ENCODE measurements at places on chromosomes 2 and 18. TPM values are rescaled to one million over a fixed set of nuclear protein-coding genes. Genes with fewer than 3 reads are reported as not detected.

GRCh38 chr2:105248316-105249070 lies 7.0 kb downstream of the GPR45 start:
- peaks cover 5% of the 10 kb centered on the region for H3K27me3 ChIP-seq
- DNase-seq = no peak

- H3K4me1 ChIP-seq = no peaks in the 10 kb centered on the region
- H3K4me3 ChIP-seq = no peak overlapping the region
- no peaks in the 10 kb centered on the region for H3K36me3 ChIP-seq
- no peak overlapping the region for H3K27ac ChIP-seq
- H3K27me3 ChIP-seq = no peaks in the 10 kb centered on the region
Observed at GRCh38 chr18:4758980-4759379, 303.9 kb upstream of the DLGAP1 start.

DNA sequence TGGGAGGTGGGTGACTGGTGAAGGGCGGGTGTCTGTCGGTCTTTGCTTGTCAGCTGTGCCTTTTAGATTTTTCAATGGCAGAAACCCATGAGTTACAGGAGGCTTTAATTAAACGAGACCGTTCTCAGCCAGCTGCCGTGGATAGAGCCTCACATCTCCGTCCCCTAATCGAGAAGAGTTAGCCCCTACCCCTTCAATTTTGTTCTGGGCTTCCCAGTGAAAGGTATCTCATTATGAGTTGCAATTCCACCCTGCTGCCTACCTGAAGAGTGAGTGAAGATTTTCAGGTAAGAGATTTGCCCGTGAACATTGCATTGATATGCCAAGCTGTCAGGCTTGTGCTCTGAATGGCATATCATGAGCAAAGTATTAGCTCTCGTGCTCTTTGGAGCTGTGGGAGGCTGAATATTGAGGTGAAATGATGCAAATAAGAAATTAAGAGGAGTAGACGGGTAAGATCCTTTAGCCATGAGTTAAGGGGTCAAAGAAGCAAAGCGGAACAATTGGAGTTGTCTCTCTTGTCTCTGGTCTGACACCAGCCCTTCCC lies 118.7 kb upstream of the MSTN start:
- no peaks in the 10 kb centered on the region for H3K4me1 ChIP-seq
- H3K36me3 ChIP-seq = no peaks in the 10 kb centered on the region
- H3K27ac ChIP-seq = no peak overlapping the region
- no peaks in the 10 kb centered on the region for H3K27me3 ChIP-seq

- H3K36me3 ChIP-seq = no peaks in the 10 kb centered on the region
- no peak overlapping the region for H3K4me3 ChIP-seq
- H3K4me1 ChIP-seq = no peaks in the 10 kb centered on the region
Observed at GRCh38 chr2:225512876-225513540, 113.5 kb downstream of the NYAP2 start.

DNA sequence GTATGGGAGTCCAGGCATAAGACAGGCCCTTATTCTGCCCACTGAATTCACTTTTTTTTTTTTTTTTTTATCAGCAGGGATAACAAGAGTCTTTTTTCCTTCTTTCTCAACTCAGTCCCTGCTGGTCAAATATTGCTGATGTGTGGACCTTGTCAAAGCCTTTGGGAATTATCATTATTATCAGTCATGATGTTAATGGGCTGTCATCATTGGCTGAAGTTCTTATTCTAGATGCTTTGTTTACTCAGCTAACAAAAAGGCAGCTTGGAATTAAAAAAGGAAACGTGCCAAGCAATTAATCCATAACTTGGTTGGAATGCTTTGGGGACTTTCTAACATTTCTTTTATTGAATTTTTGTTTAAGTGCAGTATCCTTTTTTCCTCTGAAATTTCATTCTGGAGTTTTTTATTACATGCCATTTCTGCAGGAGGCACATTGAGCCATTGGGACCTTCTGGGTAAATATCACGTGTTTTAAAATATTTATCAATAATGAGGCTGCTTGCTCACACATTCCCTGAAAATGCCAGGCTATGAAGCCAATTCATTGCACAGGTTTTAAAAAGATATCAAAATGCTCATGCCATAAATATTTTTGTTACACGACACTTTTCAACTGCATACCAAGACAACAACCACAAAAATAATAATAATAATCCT lies 246.3 kb downstream of the TXNL1 start:
- H3K4me1 ChIP-seq = no peaks in the 10 kb centered on the region
- no peak for DNase-seq
- H3K27ac ChIP-seq = no peak overlapping the region
- no peak overlapping the region for H3K4me3 ChIP-seq

- H3K27me3 ChIP-seq = no peaks in the 10 kb centered on the region
- no peaks in the 10 kb centered on the region for H3K36me3 ChIP-seq
- DNase-seq = no peak
- H3K27ac ChIP-seq = no peak overlapping the region
Observed at GRCh38 chr2:79716266-79716665, 203.4 kb downstream of the CTNNA2 start.

DNA sequence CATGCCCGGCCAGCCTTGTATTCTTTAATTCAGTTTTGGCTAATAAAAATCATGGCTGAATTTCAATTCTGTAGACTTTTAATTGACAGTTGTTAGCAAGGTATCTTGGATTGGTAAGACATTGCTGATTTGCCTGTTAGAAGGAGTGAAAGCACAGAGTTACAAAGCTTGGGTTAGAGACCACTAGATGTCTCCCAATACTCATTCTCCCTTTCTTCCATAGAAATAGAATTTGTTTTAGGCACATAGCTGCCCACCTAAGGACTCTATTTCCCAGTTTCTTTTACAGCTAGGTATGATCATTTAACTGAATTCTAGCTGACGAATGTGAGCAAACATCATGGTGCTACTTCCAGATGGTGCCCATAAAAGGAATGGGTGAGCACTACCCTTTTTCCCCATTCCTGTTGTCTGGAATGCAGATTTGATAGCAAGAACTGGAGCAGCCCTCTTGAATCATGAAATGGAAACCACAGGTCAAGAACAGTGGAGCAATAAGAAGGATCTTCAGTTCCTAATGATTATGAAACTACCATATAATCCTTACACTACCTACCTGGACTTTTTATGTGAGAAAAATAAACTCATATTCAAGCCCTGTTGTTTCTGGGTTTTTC lies 17.5 kb downstream of the PECR start:
- H3K27ac ChIP-seq = no peak overlapping the region
- H3K4me1 ChIP-seq = no peaks in the 10 kb centered on the region
- no peaks in the 10 kb centered on the region for H3K36me3 ChIP-seq
- no peak for DNase-seq

DNA sequence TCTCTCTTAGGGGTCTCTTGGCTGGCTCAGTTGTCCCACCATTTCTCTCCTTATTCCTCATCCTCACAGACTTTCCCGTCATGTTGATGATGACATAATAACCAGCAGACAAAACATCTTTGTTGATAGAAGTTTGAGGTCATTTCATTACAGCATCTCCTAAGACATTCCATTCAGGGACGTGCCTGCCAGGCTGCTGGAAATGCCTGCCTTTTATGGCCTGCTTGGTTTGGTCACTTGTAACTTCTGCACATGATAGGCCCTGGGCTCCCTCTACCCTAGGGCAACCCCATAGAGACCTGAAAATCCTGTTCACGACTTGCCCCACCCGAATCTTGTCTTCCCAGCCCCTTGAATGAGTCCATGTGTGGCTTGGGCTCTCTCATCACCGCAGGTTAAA lies 81.7 kb downstream of the SDC1 start:
- DNase-seq = peak; percentile 65
- H3K36me3 ChIP-seq = no peaks in the 10 kb centered on the region
- H3K4me1 ChIP-seq = peaks cover 11% of the 10 kb centered on the region
- H3K27ac ChIP-seq = no peak overlapping the region

DNA sequence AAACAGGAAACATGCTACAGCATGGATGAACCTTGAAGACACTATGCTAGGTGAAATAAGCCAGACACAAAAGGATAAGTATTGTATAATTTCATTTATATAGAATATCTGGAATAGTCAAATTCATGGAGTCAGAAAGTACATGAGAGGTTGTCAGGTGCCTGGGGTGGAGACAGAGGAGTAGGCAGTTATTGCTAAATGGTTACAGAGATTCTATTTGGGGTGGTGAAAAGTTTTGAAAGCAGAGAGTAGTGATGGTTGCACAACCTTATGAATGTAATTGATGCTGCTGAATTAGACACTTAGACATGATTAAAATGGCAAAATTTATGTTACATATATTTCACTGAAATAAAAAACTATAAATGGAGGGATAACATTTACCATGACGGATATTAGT lies 197.4 kb downstream of the VAPA start:
- H3K4me3 ChIP-seq = no peak overlapping the region
- no peaks in the 10 kb centered on the region for H3K4me1 ChIP-seq
- H3K36me3 ChIP-seq = no peaks in the 10 kb centered on the region

DNA sequence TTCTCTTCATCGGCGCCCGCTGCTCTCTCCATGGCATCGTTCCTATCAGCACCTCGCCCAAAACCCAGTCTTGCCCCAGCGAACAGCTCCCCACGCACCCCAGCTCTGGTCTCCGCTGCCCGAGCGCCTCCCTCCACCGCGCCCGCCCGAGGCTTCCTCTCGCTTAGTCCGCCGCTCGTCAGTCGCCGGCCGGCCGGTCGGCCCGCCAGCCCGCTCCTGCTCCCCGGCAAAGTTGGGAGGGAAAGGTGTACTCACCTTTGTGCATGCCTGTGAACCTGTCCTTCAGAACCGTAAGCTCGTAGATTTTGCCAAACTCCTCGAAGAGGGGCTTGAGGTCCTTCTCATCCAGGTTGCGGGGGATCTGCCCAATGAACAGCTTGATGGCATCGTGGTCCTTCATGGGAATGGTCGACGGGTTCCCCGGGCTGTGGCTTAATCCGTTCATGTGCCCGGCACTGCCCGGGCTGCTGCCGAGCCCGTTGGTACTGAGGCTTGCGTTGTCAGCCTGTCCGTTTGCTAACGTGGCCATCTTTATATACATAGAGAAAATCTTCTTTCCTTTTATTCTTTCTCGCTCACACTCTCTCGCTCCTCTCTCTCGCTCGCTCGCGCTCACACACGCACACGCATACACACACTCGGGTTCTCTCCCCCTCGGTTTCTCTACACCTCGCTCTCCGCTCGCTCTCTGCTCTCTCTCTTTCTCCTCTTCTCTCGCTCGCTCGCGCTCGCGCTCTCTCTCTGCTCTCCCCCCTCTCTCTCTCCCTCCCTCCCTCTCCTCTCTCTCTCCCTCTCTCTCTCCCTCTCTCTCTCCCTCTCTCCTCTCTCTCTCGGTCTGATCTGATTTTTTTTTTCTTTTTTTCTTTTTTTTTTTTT lies at the start of gene CELF4:
CELF4 (minus strand) TSS at position 698 of the 876 bp plus-strand sequence.
- no peak within 1 kb of the TSS for H3K27ac ChIP-seq
- DNase-seq = peak; percentile 11
- no peaks in the 10 kb centered on the region for H3K4me1 ChIP-seq
- H3K4me3 ChIP-seq = no peak within 1 kb of the TSS
- H3K36me3 ChIP-seq = no peaks in the 10 kb centered on the region

DNA sequence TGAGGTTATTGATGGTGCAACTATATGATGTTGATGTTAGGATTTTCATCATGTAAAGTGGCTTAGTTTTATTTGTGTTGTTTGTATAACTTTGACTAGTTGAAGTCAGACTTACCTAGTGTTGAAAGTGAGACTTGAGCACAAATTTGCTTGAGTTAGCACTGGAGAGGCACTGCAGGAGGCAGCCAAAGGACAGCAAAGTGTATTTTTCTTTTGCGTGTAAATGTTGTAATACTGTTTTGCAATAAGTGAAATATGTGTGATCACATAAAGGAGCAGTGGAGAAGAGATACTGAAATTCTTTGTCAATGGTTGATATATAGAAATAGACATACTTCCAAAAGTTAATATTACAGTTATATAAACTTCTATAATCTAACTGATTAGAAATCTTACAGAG lies 332.0 kb upstream of the RAB12 start:
- no peak overlapping the region for H3K4me3 ChIP-seq
- no peak for DNase-seq
- no peak overlapping the region for H3K27ac ChIP-seq
- H3K4me1 ChIP-seq = no peaks in the 10 kb centered on the region

GRCh38 chr2:111100765-111101162 lies 19.9 kb upstream of the BCL2L11 start:
- H3K27ac ChIP-seq = no peak overlapping the region
- H3K4me3 ChIP-seq = no peak overlapping the region
- H3K36me3 ChIP-seq = no peaks in the 10 kb centered on the region
- no peak for DNase-seq
- peaks cover 20% of the 10 kb centered on the region for H3K27me3 ChIP-seq
- no peaks in the 10 kb centered on the region for H3K4me1 ChIP-seq

DNA sequence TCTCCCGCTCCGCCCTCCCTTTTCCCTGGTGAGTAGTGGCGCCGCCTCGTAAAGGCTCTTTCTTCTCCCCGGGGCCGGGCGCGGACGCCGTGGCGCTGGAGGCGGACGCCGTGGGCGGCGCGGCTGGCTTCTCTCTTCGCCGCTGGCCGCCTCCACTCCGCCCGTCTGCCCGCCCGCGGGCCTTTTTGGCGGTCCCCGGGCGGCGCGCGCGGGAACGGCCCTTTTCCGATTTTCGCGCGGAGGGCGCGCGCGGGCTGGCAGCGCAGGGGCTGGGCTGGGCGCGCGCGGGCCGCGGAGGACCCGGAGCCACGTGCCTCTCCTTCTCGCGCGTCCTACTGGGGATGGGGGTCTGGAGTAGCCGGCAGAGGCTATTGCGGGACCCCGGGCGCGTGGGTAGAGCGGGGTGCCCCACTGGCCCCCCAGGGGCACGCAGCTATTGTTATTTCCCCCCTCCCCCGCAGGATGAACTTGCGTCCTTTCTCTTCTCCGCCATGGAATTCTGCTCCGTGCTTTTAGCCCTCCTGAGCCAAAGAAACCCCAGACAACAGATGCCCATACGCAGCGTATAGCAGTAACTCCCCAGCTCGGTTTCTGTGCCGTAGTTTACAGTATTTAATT lies 472 bp downstream of the SLC20A1 start:
- H3K27ac ChIP-seq = peak overlapping the region; percentile 95
- H3K27me3 ChIP-seq = no peaks in the 10 kb centered on the region
- peak overlapping the region; percentile 84 for H3K4me3 ChIP-seq
- peaks cover 2% of the 10 kb centered on the region for H3K36me3 ChIP-seq

DNA sequence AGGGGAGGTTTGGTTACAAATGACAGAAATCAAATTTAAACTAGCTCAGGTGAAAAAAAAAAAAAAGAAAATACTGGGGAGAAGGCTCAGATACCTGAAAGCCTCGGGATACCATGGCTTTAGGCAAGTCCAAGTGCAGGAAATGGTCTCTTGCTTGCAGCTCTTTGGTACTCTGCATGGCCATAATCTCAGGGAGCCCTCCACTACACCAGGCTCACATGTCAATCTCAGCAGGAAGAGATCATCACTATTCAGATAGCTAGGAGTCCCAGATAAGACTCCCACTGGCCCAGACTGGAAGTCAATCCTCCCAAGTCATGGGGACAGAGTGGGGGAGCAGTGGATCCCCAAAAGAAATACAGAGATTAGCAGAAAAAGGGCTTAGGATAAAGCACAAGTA lies 64.8 kb upstream of the RALBP1 start:
- no peak overlapping the region for H3K27ac ChIP-seq
- H3K27me3 ChIP-seq = no peaks in the 10 kb centered on the region

- H3K4me1 ChIP-seq = no peaks in the 10 kb centered on the region
- H3K27me3 ChIP-seq = no peaks in the 10 kb centered on the region
- no peak overlapping the region for H3K27ac ChIP-seq
- H3K4me3 ChIP-seq = no peak overlapping the region
- no peak for DNase-seq
- no peaks in the 10 kb centered on the region for H3K36me3 ChIP-seq
Observed at GRCh38 chr18:62097698-62098097, 89.2 kb downstream of the PIGN start.

GRCh38 chr18:79634186-79634585 lies 45.4 kb upstream of the CTDP1 start:
- H3K4me1 ChIP-seq = no peaks in the 10 kb centered on the region
- no peak overlapping the region for H3K4me3 ChIP-seq
- no peaks in the 10 kb centered on the region for H3K36me3 ChIP-seq

GRCh38 chr2:144535300-144535699 lies 15.4 kb upstream of the ZEB2 start:
- H3K27ac ChIP-seq = no peak overlapping the region
- no peak overlapping the region for H3K4me3 ChIP-seq
- no peaks in the 10 kb centered on the region for H3K4me1 ChIP-seq

Gene SPHKAP
- not detected for total RNA-seq

Gene CEP192
- total RNA-seq = 32.7 TPM

Gene IGFBP2
- 36.3 TPM for total RNA-seq

Gene UGGT1
- total RNA-seq = 62.1 TPM

Data from fibroblast of lung (primary cell).